ENCODE measurements at places on chromosomes 16 and 17.

- DNase-seq, result no peak
Measured at GRCh38 chr16:57797526-57798266, 4.6 kb downstream of the KIFC3 start.

DNA sequence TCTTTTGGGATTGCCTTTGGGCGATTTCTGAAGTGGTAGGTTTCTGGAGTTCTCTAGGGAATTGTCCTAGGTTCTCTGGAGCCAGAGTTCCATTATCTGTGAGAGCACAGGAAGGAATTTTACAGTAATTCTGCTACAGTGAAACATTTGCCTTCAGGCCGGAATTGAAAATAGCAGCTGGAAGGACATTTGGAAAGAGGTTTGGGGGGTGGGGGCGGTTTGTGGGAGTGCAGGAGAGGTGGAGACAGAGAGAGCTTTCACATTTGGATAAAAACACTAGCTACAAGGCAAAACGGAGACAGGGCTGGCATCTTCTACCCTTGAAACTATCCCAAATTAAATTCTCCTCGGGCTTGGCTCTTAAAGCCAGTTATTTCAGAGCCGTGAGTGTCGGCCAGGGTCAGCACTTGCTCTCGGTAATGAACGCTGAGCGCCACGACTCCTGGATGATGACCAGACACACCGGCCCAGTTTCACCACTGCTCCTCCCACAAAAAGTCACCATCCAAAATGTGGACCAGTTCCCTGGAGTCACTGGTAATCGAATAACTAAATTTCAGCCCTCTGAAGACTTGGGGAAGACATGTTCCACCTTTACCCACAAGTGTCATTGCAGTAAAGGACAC, 67.7 kb upstream of the TANC2 start:
- no peak for DNase-seq

DNA sequence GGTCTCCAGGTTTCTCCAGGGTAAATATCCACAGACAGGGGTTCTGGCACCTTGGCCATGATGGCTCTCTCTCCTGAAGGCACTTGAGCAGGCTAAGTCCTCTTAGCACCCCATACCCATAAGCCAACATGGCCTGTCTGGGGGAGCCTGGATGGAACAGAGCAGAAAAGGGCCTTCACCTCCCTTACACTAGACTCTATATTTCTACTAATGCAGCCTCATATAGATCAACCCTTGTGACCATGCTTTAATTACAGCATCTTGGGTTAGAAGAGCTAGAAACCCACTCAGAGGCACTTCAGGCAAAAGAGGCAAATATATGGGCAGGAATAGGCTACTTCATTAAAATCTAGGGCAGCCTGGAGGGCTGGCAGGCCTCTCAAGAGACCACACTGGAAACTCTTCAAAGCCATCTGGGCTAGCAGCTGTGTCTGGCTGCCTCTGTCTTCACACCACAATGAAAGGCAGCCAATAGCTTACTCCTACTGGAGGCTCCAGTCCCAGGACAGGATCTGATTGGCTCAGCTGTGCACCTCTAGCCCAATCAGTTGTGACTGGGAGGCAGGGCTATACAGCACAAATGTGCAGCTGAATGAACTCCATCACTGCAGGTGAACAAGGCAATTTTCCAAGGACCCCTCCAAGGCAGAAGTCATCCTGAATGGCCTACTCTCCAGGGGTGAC, 4.7 kb upstream of the CDT1 start:
- no peak for DNase-seq

DNA sequence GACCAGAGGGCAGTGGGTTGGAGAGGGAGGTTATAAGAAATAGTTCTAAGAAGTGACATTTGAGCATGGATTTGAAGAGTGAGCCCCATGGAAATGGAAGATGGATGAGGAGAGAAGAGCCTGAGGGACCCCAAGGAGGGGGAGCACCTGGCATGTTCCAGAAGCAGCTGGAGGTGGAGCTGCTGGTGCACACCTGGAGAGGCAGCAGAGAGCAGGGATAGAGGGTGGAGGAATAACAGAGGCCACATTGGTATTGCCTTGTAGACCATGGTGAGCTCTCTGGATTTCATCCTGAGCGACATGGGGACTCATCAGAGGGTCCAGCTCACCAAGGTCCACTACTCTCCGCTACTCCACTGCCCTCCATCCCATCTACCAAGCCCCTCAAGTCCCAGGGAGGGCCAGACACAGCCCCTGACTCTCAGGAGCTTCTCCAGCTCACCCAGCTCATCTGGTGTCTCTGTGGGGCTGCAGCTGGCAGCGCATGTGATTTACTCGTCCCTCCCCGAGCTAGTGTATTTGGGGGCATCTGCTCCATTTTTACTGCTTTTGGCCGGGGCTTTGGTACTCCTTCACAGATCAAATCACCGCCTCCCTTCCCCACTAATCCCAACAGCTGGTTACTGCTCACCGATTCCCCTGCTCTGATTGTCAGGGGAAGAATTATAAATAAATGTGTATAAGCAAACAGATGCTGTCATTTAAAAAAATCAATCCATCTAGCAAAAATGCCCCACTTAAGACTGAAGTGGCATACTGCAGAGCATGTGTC, 22.1 kb upstream of the KDM8 start:
- DNase-seq, result no peak

GRCh38 chr17:40956401-40957254, 10.1 kb downstream of the KRT39 start:
- DNase-seq, result no peak

All from CD4-positive, alpha-beta T cell treated with Interleukin-10 for 1 hour (primary cell).